ENCODE measurements at places on chromosomes 4 and X.
A peak's percentile ranks its signal among the peaks of the same experiment; 100 is the strongest.

- no peak for DNase-seq
Measured at GRCh38 chr4:153521999-153522801, 56.0 kb downstream of the TMEM131L start.

GRCh38 chrX:133056341-133056740, 40.6 kb downstream of the USP26 start:
- DNase-seq, result no peak

DNA sequence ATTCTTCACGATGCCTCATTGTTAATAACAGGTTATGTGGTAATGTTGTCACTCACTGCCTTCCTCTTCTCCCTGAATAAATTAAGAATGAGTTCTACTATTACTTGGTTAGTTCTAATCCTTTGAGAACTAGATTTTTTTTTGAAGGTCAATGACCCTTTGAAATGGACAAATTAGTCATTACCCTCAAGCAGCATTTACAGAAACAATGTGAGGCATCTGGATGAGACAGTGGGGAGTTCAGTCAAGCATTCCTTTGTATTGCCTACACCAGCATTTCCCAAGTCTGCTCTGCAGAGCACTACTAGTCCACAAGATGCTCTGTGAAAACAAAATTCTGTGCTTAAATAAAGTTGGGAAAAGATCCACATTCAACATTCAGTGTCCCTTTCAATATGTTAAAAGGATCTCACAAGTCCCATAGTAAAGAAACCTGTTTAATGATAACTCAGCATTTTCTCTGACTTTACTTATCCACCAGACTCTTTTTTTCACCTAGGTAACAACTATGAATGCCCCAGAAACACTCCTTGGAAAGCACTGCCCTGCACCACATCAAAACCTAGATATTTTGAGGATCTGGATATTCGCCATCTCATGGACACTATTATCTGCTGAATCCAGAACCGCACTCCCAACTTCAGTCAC, 60.6 kb downstream of the CHRDL1 start:
- DNase-seq, result peak; percentile 95

- DNase-seq, result no peak
Measured at GRCh38 chr4:184477201-184477999, 3.0 kb upstream of the IRF2 start.

DNA sequence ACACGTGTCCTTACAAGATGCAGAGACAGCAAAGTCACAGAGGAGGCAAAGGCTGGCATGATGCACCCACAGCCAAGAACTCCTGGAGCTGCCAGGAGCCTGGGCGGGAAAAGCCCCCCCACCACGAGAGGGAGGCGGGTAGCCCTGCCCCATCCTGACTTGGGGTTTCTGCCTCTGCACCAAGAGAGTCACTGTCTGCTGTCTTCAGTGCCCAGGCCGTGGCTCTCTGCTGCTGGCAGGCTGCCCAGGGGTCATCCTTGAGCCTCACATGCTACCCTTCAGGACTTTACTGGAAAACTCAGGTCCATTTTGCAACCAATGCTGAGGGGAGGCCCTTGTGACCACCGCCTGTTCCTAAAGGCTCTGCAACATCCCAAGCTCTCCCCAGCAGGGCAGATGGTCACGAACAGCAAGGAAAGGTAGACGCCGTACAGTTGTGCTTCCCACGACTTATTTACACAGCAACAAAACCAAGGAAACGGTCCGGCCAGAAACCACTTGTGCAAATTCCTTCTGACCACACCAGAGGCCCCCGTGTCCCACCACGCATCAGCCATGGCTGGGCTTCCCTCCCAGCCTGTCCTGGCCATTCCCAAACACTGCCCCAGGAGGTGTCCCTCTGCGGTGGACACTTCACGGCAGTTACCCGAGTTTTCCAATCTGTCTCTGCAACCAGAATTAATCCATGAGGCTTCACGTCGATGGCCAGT, 56.9 kb downstream of the ACOX3 start:
- DNase-seq, result peak; percentile 19

GRCh38 chr4:86554646-86555045, 39.5 kb upstream of the PTPN13 start:
- peak; percentile 12 for DNase-seq

GRCh38 chr4:84809946-84810345, 156.5 kb downstream of the WDFY3 start:
- no peak for DNase-seq

- no peak for DNase-seq
Measured at GRCh38 chr4:156870131-156870530, 101.5 kb downstream of the PDGFC start.

GRCh38 chrX:15600049-15600448, 711 bp downstream of the ACE2 start:
- DNase-seq, result peak; percentile 50
